ENCODE measurements at places on chromosomes 13 and 19.
A peak's percentile ranks its signal among the peaks of the same experiment; 100 is the strongest.

- DNase-seq = no peak
Measured at GRCh38 chr13:94325650-94326049, 153.8 kb downstream of the DCT start.

DNA sequence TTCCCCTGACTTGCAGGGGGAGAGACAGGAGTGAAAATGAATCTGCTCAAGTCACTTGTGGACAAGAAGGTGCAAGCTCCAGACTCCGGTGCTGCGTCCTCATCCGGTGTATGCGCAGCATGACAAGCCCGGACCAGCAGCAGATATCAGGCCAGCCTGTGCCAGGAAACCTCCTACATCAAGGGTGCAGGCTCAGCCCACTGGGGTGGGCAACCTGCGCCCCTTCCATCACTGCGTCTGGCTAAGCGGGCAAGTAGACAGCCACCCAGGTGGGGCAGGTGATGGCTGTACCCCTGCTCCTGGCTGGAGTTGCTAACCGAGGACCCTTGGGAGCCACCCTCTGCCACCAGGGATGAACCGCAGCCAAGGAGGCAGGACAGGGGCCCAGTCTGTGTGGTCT is 32.9 kb upstream of the SLC15A1 start:
- no peak for DNase-seq

GRCh38 chr19:11375143-11375948 is 880 bp downstream of the SWSAP1 start:
- DNase-seq = no peak

- no peak for DNase-seq
Measured at GRCh38 chr13:106173346-106173745, 362.1 kb downstream of the EFNB2 start.

DNA sequence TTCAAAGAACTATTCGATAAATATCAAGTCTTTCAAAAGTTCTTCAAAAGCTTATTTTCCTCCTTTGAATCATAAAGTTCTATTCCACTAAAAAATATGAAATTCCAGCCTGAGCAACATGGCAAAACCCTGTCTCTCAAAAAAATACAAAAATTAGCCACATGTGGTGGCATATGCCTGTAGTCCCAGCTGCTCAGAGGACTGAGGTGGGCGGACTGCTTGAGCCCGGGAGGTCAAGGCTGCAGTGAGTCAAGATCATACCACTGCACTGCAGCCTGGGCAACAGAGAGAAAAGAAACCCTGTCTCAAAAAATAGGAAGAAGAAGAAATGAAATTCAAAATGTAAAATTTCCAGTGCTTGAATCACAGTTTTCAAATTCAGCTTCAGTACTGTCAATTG is 24.6 kb downstream of the CAB39L start:
- DNase-seq = no peak

GRCh38 chr19:2341244-2341751 is 12.8 kb downstream of the SPPL2B start:
- no peak for DNase-seq

DNA sequence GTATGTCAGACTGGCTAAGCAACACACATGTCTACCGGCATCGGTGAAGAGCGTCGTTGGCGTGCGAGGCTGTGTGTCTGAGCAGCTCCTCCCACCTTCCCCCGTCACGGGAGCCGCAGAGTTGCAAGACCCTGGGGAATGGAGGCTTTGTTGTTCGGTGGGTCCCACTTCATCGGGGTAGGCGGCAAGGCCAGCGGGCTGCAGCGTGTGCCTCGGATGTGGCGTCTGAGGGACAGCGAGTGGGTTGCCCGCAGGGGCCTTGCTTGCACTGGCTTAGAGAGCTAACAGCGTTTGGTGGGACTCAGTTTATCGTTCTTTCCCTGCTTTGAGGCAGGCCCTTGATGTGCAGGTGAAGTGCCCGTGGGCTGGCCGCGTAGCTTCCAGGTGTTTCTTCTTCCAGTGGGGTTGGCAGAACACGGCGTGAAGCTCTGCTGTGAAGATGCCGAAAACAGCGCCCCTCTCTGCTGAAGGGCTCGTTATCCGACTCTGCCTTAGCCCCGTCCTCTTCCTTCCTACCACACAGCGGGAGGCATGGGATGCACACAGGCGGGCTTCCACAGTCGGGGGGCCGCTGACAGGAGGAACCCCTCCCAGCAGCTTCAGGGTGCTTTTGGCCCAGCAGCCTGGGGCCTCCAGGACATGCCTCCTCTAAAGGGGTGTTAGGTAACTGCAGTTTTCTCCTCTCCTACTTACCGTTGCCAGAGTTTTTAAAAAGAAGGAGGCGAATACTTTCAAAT is 85.2 kb downstream of the ATP11A start:
- no peak for DNase-seq

- peak; percentile 30 for DNase-seq
Measured at GRCh38 chr13:67935626-67936025, 705.5 kb upstream of the PCDH9 start.
